ENCODE measurements at places on chromosomes 7 and 10.

GRCh38 chr7:38428041-38428440 lies 154.6 kb upstream of the TARP start:
- no peak for DNase-seq

DNA sequence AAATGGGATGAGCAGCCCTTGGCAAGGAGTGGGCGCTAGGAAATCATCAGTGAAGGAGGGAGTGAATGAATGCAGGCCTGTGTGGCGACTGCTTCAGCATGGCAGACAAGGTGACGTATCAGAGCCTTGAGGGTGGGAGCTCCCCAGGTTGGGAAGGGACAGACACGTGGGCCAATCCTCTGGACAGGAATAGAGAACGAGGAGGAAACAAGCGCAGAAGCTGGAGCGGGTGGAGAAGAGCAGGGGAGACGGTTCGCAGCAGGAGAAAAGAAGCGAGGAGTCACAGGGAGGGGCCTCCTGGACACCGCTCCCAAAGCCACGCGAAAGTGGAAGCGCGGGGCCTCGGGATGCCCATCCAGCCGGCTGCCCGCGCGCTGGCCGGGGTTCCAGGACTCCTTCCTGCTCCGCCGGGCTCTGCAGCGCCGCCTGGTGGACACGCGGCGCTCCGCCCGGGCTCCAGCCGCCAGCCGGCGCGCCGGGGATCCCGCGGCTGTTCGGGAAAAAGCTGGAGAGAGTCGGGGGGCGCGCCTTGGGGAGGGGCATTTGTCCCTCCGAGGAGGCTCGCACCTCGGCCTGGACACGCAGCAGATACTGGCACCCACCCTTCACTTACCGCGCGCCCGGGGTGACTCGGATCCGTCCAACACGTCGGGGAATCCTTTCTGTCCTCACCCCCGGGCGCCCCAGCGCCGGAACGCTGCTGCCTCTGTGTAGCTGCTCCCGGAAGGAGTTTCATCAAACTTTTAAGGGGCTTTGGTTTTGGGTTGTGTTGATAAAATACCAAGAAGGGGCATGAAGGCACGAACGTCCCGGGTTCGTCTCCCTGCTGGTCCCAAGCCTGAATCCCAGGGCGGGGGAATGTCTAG lies 6.3 kb downstream of the ZNF503 start:
- peak; percentile 28 for DNase-seq

GRCh38 chr10:117662751-117663540 lies 120.4 kb downstream of the EMX2 start:
- no peak for DNase-seq

- no peak for DNase-seq
These were observed 184.7 kb upstream of the FZD1 start for GRCh38 chr7:91079487-91079886.

GRCh38 chr7:158035343-158035742 lies 552.3 kb downstream of the PTPRN2 start:
- DNase-seq, result no peak

- no peak for DNase-seq
These were observed 52.8 kb downstream of the ZNF438 start for GRCh38 chr10:30978843-30979242.

DNA sequence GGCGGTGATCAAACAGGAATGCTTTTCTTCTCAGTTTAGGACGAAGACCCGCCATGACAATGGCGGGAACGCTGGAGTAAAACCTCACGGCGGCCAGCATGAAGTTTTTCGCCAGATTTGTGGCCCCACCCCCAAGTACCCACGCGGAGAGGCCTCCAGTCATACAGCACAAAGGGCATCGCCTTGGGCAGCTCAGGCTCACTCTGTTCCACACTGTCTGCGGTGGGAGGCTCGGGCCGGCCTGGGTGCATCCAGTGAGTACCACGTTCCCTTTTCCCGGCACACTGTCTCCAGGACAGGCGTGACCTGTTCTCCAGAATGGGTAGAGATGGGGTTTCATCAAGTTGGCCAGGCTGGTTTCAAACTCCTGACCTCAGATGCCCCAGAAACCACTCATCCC lies 27.3 kb downstream of the ASB13 start:
- no peak for DNase-seq

DNA sequence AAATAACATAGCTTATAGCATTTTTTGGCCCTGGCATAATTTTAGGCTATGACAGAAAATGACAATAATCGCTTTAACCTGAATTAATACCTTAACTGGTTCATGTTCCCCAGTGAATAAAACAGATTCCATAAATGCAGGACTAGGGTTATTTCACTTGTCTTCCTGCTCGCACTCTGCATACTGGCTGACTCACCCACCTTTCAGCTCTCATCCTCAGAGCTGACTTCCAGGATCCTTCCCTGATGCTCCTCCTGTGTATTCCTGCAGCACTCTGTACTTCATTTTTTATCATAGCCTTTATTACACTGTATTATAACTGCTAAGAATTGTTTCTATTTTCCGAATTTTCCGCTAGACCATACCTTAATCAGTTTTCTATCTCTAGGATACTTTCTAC lies 123.7 kb downstream of the AVL9 start:
- DNase-seq, result no peak

- DNase-seq, result no peak
These were observed 34.0 kb upstream of the JCAD start for GRCh38 chr10:30093303-30093950.

GRCh38 chr7:49597805-49598204 lies 175.6 kb upstream of the VWC2 start:
- no peak for DNase-seq

DNA sequence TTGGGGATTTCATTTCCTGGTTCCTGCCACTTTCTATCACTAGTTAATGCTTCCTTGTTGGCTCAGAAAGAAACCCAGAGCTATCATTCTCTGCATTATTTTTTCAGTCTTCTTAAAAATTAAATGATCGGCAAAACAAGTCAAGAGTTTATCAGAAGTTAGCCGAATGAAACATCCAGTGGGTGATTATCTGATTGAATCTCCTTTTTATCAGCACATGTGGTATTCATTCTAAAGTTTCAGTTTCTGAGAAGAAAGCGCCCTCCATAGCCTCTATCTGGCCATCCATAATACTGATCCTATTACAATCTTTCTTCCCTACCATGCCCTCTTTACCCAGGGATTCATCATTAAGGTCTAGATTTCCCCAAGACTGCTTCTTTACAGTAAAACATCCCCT lies 71.8 kb downstream of the OSBPL3 start:
- DNase-seq, result no peak

DNA sequence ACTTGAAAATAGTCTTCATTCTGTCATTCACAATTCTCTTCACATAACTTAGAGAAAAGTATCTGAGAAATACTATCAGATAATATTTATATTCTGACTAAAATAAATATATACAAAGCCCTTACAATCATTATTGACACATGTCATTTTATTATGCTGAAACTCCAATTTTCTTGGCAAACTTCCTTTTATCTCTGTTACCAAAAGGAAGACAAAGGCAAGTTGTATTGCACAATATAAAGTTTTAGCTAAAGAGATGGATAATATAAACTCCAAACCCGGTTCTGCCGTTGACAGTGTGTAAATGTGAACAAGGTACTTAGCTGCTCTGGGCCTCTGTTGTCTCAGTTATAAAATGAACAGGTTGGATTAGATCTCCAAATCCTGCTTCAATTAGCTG lies 99.0 kb upstream of the MDFIC start:
- no peak for DNase-seq

DNA sequence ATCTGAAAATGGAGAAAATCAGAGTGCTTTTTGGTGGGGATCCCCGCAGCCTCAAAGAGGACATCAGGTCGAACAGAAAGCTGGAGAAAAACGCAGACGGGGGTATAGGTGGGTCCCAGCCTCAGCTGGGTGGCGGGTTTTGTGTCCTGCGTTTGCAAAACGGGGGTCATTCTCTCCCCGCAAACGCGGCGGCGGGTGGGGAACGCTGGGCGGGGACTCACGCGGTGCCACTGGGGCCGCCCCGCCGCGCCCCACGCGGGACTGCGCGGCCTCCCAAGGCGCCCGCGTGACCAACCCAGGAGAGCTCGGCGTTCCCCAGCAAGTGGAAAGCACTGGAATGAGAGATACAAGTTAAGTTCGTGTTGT lies 806 bp upstream of the VIPR2 start:
- no peak for DNase-seq

DNA sequence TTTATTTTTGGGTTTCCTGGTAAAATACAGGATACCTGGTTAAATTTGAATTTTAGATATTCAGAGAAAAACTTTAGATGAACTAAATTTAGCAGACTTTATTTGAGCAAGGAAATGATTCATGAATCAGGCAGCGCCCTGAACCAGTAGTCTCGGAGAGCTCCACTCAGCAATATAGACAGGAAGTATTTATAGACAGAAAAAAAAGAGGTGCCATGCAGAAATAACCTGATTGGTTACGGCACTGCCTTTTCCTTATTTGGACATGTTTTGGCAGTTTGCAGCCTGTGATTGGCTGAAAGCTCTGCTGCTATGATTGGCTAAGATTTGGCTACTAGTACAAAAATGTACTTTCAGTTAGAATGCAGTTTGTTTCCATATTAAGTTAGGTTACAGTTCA lies 198.3 kb upstream of the DKK1 start:
- DNase-seq, result no peak

- DNase-seq, result no peak
These were observed 546.1 kb upstream of the FOXK1 start for GRCh38 chr7:4136036-4136435.

GRCh38 chr7:27994639-27995038 lies 186.0 kb downstream of the JAZF1 start:
- no peak for DNase-seq

GRCh38 chr10:93404048-93404354 lies 78.1 kb downstream of the MYOF start:
- DNase-seq, result no peak

- DNase-seq, result no peak
These were observed 548.0 kb upstream of the SEMA3D start for GRCh38 chr7:85734823-85735222.

GRCh38 chr10:89887406-89887805 lies 186.0 kb downstream of the KIF20B start:
- DNase-seq, result no peak

- DNase-seq, result no peak
These were observed 23.4 kb upstream of the FEZF1 start for GRCh38 chr7:122327969-122328368.

DNA sequence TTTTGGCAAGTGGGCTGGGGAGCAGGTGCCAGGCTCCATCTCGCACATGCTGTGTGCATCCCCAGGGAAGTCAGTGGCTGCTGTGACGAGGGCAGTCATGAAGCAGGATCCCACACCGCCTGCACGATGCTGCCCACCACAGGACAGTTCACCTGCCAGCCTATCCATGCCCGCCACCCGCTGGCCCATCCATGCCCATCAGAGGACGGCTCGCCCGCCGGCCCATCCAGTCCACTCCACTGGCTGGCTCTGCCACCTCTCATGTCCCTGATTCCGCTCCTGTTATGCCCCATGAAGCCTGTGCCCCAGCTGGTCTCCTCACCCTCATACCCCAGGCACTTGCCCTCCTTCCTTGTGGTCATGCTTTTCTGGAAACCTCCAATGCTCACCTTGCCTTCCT lies 18.2 kb upstream of the INMT start:
- DNase-seq, result no peak

GRCh38 chr10:129659508-129660268 lies 192.6 kb downstream of the MGMT start:
- DNase-seq, result no peak

DNA sequence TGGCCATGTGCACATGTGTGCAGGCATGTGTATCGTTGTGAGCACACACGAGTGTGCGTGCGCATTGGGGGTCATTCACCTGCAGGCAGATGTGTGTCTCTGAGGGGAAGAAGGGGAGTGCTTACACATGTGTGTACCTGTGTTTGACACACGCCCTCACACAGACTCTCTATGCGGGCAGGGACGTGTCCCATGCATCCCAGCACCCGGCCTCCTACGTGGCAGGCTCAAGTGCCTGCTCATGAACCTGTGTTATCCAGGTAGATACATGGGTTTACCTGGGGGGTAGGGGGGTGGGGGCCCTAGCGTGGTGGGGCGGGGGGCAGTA lies 18.6 kb downstream of the KCP start:
- DNase-seq, result no peak

DNA sequence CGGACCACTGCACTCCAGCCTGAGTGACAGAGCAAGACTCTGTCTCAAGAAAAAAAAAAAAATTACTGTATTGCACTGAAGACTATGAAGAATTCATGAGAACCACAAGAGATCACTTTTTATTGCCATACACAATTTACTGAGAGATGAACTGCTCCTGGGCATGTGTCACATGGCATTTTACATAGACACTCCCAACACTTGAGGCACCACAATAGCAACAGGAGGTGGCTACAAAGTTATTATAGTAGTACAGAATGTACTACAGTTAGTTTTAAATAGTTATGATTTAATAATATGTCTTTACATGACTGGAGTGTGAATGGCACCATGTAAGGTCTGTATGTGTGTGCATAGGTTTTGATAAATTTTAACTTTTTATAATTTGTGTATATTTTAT lies 70.6 kb downstream of the KMT2E start:
- DNase-seq, result no peak

DNA sequence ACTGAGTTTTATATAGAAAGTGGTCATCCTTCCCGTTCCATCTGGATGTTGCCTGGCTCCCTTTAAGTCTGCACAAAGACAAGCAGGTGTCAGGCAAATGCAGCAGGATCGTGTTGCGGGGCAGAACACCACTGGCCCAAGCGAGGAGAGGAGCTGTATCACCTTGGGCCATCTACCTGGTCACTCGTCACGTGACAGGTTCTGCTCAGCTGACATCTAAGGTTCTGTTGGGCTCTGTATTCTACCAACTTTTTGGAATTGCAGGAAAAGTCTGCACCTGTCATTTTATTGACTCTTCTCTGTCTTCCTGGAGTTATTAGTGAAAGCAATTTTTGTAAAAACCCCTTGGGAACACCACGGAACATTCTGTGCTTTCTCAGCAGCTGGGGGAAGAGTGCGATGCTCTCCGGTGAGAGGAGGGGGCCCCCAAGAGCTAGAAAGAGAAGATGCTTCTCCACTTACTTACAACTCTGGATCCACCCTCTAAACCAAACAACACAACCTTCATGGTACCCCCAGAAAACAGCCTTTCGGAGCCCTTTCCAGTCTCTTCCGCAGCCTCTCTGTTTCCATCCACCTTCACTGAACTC lies 83.4 kb upstream of the NMT2 start:
- DNase-seq, result no peak

GRCh38 chr10:68099736-68100135 lies 9.6 kb upstream of the MYPN start:
- DNase-seq, result no peak

- no peak for DNase-seq
These were observed 131.5 kb downstream of the SORBS1 start for GRCh38 chr10:95429639-95430038.

DNA sequence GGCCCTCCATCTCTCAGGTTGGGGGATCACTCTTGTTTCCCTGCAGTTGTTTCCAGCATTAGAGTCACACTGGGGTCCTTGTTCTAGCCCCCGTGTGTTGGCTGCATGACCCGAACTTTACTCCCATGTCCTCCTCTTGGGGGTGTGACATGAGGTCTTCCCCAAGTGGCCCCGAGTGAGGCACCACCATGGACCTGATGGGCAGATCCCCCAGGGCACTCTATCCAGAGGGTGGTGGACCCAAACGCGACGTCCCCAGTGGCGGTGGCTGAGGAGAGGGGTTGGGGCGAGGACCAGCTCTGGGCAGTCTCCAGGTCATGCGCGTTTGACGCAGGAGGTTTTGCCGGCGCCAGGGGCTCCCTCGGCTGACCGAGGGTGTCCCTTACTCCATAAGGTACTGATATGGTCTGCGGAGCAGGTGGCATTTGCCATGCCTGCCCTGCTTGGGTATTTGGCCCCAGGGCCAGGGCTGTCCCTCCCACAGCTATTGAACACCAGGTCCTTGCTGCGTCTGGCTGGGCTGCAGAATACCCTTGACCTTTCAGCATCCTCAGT lies 131.9 kb downstream of the LHPP start:
- no peak for DNase-seq
